Spinal cord (tissue), 10 donors: ENCODE measurements at places on chromosomes 4 and X. TPM values are rescaled to one million over a fixed set of nuclear protein-coding genes. Genes with fewer than 3 reads are reported as not detected.
A peak's percentile ranks its signal among the peaks of the same experiment; 100 is the strongest.

GRCh38 chrX:46588263-46588662, 14.7 kb downstream of the CHST7 start:
- H3K27me3 ChIP-seq: peaks cover 2% of the 10 kb centered on the region
- peak; percentile 35 for DNase-seq
- H3K4me1 ChIP-seq: peaks cover 3% of the 10 kb centered on the region
- no peak overlapping the region for H3K4me3 ChIP-seq
- H3K36me3 ChIP-seq: no peaks in the 10 kb centered on the region

Gene TEX11
- not detected for polyA plus RNA-seq

GRCh38 chr4:34193451-34194154, 2050.7 kb downstream of the ARAP2 start:
- H3K4me3 ChIP-seq: no peak overlapping the region
- H3K36me3 ChIP-seq: no peaks in the 10 kb centered on the region
- DNase-seq: no peak
- no peaks in the 10 kb centered on the region for H3K27me3 ChIP-seq
- no peaks in the 10 kb centered on the region for H3K4me1 ChIP-seq

Gene RHOXF2
- polyA plus RNA-seq: not detected

- H3K4me3 ChIP-seq: peak within 1 kb of the TSS; percentile 61
- H3K36me3 ChIP-seq: no peaks in the 10 kb centered on the region
- peak; percentile 39 for DNase-seq
- no peak within 1 kb of the TSS for H3K27ac ChIP-seq
These were observed at the start of gene TBC1D8B for GRCh38 chrX:106802388-106803275. Gene TBC1D8B, plus strand, starts transcription at chrX:106802673. Its CDS starts 181 bp downstream, at chrX:106802854.
